ENCODE measurements at places on chromosomes 5 and 9. TPM values are rescaled to one million over a fixed set of nuclear protein-coding genes. Genes with fewer than 3 reads are reported as not detected.

Gene BTNL8
- not detected for total RNA-seq

Gene DNAI1
- total RNA-seq = 0.13 TPM

Gene TAS2R1
- not detected for total RNA-seq

Gene OR1J2
- total RNA-seq = not detected

Gene CCNI2
- 0.07 TPM for total RNA-seq

Gene TMEM252
- total RNA-seq = not detected
